SW 1271 (cell line): ENCODE measurements at places on chromosomes 5 and 9.

DNA sequence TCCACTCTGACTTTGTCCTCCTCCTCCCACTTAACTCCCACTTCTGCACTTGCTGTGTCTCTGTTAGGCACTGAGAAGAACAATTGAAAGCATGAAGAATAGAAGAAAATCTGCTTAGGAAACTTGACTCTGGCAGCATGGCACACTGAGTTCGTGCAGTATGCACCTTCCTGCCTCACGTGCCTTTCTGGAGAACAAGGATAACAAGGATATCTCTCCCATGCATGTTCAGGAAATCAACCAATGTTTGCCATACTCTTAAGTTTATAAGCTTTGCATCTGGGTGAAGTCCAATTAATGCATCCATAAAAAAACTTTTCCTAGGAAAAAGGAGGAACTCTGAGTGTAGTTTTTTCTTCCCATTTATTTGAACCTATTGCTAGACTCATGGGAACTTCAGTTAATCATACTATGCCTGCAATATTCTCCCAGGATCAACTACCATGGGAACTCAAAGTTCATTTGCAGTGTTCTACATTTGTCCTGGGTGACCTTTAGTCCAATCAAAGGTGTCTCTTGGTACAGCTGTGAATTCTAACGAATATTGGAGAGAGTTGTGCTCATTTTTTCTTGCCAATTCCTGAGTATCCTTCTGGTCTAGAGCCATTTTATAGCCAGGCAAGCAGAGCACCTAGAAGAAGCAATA is 227.0 kb downstream of the ENC1 start:
- DNase-seq, result no peak

GRCh38 chr9:105053209-105053652 is 125.3 kb upstream of the ABCA1 start:
- no peak for DNase-seq

GRCh38 chr5:141825241-141825671 is 53.0 kb downstream of the PCDH1 start:
- DNase-seq, result no peak

DNA sequence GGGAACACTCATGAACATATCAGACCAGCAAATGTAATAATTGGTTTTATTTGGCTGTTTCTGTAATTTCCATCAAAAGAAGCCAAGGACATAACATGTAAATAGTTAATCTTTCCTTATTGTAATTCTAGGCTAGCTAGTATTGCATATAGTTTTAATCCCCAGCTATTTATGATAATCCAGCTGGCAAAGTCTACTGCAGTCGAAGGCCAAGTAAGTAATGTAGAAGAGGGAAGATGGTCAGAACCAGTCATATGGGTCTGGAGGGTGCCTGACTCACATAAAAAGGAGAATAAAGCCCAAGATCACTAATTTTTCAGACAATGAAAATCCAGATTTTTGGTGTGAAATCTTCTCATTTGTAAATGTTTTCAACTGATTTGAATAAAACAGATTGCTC is 106.3 kb downstream of the CCDC192 start:
- DNase-seq, result no peak

DNA sequence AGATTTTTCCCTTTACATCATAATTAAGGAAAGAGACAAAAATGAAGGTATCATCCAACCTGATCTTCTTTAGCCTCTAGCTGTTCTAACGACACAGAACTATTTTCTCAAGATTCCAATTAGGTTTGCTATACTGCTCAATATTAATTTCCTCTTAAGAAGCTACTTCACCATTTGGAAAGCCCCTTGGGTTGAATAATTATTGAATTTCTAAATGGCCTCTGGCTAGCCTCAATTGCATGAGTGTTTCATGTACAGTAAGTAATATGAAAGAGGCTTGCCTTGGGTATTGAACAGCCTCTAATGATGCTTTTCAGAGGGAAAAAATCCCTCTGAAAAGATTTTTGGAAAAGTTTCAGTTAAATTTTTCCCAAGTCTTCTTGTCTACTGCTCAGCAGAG is 3.7 kb upstream of the MOB3B start:
- DNase-seq, result no peak

- no peak for DNase-seq
Observed at GRCh38 chr9:104247899-104248460, 153.9 kb downstream of the SMC2 start.

DNA sequence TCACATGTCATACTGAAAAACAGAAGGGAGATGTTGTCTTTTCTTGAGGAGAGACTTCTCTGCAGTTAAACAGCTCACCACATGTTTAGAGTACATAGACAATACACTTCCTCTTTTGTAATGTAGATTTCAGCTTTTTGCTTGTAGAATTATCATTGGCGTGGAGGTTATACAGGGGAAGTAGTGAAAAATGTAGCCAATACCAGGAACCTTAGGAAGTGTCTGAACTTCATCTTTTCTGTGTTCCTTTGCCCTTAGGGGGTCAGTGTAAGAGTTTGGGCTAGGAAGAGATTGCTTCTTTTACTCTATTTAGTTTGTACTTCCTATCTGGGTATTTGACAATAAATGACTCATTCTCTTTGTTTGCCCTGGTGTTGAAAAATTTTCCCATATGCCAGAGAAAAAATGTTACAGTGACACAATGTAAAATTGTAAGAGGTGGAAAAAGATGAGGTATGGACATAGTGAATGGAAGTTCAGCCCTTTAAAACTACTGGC is 21.0 kb upstream of the CDKN2B start:
- no peak for DNase-seq

DNA sequence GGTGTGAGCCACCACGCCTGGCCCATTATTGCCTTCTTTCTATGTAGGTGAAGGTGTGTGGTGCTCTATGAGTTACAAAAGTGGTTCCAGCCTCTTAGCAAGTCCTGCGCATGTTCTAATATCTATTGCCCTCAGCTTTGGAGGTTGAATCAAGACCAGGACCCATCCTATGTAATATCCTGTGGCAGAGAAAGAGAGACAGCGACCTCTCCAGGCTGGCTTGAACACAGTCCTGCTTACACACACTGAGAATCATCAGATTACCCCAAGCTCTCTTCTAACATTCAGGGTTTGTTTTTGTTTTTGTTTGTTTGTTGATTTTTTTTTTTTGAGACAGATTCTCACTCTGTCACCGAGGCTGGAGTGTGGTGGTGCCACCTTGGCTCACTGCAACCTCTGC is 94.7 kb upstream of the OSMR start:
- no peak for DNase-seq

GRCh38 chr9:79661886-79662536 is 90.2 kb downstream of the TLE4 start:
- no peak for DNase-seq

- no peak for DNase-seq
Observed at GRCh38 chr9:114088571-114089170, 10.4 kb downstream of the KIF12 start.

DNA sequence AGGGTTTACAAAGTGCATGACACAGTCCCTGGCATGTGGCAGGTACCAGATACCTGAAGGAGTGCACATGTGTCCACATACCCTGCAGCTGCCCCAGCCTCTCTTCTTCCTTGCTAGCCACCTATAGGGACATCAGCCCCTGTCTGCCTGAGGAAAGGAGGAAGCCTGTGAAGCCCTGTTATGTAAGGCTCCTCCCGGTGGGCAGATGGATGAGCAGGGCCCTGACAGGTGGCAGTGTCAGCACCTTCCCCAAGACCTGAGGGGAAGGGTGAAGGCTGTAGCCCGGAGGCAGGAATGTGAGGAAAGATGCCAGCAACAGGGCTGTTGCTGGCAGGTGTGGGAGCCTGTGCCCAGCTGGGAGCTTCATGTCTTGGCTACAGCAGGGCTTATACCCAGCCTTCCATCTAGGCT is 21.7 kb downstream of the TCF7 start:
- no peak for DNase-seq

DNA sequence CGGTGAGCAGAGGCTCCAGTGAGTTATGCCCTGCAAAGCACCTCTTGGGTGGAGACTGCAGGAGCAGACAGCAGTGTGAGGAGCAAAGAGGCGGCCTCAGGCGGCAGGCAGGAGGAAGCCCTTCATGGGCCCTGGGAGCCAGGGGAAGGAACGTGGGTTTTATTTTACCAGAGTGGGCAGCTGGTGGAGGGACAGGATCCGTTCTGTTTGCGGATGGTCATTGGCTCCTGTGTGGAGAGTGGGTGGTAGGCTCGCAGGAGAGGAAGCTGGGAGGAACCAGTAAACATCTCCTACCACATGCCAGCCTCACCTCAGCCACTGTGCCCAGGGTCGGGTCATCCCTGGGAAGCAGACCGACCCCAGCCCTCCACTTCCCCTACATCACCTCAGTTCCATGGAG is 24.4 kb downstream of the HNRNPH1 start:
- no peak for DNase-seq

DNA sequence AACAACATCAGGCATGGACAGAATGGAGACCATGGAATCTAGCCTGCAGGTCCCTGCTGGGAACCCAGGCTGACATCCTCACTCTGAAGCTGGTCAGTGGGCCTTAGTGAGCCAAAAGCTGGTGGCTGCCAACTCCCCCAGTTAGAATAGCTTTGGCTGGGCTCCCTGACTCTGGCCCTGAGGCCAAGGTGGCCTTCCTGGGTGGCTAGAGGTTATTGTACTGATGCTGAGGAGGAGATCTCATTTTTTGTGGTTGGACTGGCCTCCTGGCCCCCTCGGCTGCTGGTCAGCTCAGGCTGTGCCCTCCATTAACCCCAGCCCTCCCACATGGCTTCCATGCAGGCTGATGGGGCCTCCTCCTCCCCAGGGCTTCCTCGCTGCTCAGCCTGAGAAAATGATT is 101.2 kb upstream of the PANK3 start:
- no peak for DNase-seq

DNA sequence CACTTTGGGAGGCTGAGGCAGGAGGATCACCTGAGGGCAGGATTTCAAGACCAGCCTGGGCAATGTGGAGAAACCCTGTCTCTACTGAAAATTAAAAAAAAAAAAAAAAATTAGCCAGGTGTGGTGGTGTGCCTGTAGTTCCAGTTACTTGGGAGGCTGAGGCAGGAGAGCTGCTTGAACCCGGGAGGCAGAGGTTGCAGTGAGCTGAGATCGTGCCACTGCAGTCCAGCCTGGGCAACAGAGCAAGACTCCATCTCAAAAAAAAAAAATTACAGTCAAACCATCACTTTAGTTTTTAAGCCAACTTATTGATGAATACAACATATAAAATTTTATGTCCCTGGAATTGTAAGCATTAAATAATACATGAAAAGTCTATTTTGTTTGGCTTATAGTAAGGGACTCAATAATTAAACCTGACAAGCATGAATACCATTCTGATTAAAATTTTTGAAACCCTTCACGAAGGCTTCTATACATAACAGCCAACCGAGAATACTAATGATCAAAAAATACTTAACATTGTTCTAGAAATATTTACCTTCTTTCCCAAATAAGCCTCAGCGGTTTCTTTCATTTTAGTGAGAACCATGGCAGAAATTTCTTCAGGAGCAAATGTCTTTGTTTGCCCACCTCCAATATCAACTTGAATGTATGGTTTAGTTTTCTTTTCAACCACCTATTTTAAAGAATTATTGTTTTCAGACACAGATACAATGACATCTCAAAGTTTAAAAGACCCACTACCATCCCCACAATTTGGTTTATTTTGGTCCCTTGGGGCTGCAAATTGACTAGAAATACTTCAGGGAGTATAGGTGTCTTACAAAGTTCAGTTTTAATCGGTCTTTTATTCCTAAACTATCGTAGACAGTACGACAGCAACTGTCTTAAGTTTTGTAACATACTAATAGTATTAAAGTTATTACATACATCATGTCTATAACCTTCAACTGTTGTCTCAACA is 1.2 kb downstream of the HSPA5 start:
- DNase-seq, result no peak

GRCh38 chr5:163789870-163790269 is 284.5 kb downstream of the MAT2B start:
- no peak for DNase-seq

GRCh38 chr9:126704157-126704891 is 90.6 kb downstream of the LMX1B start:
- DNase-seq, result no peak

- no peak for DNase-seq
Observed at GRCh38 chr9:119365291-119366027, 3.8 kb downstream of the BRINP1 start.

- no peak for DNase-seq
Observed at GRCh38 chr9:98644011-98644410, 64.7 kb downstream of the GABBR2 start.

GRCh38 chr5:35803191-35803651 is 53.5 kb upstream of the IL7R start:
- no peak for DNase-seq

DNA sequence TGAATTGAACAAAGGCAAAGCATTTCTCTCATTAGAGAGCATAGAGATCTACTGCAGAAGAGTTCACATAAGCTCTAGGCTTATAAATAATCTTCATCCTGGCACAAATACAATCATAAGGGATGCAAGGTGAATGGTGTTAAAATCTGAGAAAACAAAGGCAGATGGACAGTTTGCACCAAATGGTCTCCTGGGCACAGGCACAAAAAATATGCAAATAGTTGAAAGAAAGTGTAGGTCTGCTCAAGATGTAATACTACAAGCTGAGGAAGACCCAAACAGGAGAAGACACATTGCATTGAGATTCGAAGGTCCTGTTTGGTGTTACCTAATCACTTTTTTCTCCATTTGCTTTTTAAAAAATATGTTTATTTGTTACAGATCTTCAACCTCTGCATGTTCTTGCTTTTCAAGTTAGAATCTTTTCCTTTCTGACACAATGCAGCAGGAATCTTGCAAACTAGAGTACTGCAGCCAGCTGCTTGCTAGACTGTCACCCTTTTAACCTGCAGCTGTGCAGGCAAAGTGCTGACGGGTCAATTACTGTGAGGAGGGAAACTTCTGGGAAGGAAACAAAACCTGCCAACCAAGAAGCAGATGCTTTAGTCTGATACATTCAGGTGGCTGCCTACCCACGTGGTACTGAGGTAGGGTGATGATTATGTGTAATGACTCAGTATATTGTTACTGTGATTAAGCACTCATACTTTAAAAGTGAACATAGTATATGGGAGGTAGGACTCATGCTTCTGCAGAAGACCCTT is 1048.6 kb upstream of the SEMA6A start:
- no peak for DNase-seq

GRCh38 chr9:90325913-90326653 is 316.5 kb downstream of the DIRAS2 start:
- no peak for DNase-seq

DNA sequence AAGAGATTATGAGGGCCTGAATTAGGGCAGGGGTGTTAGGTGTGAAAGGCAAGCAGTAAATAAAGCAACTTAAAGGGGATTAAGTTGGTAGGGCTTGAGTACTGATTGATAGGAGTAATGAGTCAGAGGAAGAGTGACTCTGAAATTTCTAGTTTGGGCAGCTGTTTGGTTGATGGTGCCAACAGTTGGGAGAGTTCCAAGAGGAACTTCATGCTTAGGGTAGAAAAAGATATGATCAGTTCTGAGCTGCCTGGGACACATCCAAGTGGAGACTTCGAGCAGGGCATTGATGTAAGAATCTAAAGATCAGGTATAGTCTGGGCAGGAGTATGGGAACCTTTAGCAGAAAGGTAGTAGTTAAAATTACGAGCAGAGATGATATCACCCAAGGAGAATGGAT is 10.2 kb downstream of the MAMDC2 start:
- DNase-seq, result no peak

DNA sequence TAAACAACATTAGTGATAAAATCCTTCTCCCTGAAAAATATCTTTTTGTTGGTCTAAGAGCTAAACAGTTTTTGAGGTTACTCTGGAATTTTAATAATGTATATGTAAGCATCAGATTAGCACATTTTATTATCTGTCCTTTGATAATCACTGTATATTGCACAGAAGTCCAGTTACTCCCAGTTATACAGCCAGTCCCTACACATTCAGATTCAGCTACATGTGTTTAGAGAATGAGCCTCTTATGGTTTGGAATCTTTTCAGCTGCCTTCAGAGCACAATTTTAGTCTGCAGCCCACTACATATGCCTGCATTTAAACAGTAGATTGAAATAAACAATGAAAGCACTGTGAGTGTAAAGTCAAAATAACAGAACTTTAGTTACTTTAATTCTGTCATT is 438.2 kb downstream of the ARHGEF28 start:
- no peak for DNase-seq
